ENCODE measurements at places on chromosomes 4 and X. TPM values are rescaled to one million over a fixed set of nuclear protein-coding genes. Genes with fewer than 3 reads are reported as not detected.

UGT2B10 gene
- total RNA-seq, result not detected

NELFA gene
- total RNA-seq, result 8.0 TPM

PAGE2 gene
- not detected for total RNA-seq

AFM gene
- not detected for total RNA-seq

TEC gene
- 1.1 TPM for total RNA-seq

MPC1L gene
- not detected for total RNA-seq

MGARP gene
- total RNA-seq, result 7.1 TPM

ARMCX4 gene
- 9.5 TPM for total RNA-seq

CSAG1 gene
- total RNA-seq, result not detected

- DNase-seq, result no peak
These were observed 28.5 kb upstream of the PRRG1 start for GRCh38 chrX:37320541-37321203.

GRCh38 chrX:50779694-50780093 is 34.3 kb downstream of the SHROOM4 start:
- no peak for DNase-seq

- DNase-seq, result no peak
These were observed 264.0 kb upstream of the CT83 start for GRCh38 chrX:116726806-116727205.

DNA sequence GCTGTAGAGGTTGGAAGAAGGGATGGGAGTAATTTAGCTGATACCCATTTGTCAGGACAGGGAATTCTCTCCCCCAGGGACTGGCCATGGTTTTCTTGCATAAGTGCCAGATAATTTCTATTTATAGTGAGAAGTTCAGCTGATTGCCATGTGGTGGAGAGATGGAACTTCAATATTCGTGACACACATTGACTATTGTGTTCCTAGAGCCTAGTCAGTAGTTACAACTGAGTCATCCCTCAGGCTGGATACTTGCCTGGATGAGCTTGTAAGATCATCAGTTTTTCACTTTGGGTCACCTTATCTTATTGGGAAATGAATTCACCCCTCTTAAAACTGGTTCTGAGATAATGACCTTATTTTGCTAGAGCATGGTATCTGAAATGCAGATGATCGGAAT is 32.2 kb downstream of the CFAP299 start:
- no peak for DNase-seq

- DNase-seq, result no peak
These were observed 50.7 kb upstream of the SPRY1 start for GRCh38 chr4:123345935-123346300.

GRCh38 chr4:181173046-181173445 is 1070.2 kb upstream of the TENM3 start:
- no peak for DNase-seq

DNA sequence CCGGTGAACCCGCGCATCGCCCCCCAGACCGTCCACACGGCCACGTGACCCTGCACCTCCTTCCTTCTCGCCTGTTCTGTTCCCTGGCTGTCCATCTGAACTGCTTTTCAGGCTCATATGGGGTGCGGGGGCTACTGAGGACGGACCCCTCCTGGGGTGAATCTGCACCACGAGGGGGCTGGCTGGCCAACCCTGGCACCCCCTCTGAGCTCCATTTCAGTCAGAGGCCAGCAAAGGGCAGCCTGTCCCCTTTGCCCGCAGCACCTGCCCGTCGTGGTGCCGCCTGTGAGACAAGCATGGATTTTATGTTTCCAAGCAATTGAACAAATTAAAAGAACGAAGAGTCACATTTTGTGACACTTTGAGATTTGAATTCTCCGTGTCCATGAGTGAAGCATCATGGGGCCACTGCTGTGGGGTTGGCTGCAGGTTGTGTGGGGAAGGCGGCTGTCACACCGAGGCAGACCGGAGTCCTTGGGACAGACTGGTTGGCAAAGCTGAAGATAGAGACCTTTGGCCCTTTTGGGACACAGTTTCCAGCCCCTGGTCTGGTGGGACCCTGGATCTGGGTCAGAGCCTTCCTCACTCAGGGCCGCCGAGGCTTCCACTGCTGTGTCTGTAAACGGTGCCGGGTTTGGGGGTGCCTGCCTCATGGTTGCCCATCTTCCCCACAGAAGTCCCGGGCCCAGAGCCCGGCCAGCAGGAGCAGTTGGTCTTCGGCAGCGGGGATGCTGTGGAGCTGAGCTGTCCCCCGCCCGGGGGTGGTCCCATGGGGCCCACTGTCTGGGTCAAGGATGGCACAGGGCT is 5.7 kb downstream of the FGFR3 start:
- DNase-seq, result no peak

DNA sequence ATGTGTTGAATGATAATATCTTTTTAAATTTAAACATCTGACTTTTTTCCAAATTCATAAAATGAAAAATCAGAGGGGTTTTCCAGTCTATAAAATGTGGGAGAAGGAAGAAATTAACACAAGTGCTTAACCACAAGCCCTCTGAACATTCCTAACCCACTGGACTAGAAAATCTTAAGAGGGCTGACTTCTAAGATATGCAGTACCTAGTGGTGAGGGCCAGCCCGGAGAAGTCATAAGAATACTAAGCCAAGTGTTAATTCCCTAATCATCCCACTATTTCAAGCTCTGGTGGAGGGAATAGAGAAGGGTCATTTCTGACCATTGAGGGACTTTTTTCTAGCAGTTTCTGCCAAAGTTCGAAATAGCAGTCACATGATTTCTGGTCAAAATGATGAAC is 86.9 kb upstream of the NEIL3 start:
- no peak for DNase-seq

DNA sequence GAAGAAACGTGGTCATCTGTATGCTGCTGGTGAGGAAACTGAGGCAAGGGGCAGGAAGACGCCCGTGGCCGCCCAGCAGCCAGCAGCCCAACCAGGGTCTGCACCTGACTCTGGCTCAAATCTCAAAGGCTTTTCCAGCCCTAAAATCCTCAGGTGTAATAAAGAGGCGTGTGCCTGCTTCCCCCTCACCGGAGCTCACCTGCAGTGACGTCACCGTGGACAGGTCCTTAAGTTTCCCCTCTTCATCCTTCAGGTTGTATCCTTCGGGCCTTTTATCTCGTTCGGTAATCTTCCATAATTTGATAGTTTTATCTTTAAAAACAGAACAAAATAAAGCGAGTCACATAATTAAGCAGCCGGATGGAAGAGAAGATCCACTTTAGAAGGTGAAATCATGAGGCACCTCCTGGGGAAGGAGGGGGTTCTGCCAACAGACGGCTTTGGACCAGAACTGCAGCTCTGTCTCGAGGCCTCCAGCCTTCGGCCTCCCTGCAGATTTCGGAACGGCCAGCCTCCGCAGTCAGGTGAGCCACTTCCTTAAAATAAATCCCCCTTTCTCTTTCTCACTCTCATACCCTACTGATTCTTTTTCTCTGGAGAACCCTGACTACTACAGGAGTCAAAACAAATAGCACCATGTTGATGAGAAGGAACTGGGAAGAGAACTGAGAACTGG is 96.7 kb downstream of the PPP2R2C start:
- DNase-seq, result no peak

DNA sequence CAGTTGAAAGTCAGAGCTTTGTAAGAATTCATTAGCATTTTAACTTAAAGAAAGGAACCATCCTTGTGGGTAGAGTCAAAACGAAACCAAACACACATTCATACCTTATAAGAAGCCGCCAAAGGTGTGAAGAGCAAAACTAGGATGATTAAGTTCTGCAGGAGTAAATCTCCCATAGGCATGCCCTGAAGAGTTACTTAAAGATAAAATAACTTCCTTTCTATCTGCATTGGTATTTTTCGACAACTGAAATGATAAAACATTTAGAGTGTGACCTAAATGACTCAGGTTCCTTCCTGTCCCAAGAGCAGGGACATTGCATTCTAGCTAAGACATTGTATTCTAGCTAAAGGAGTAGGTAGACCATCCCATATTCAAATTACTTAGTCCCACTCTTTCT is 75.3 kb downstream of the BCOR start:
- DNase-seq, result no peak

DNA sequence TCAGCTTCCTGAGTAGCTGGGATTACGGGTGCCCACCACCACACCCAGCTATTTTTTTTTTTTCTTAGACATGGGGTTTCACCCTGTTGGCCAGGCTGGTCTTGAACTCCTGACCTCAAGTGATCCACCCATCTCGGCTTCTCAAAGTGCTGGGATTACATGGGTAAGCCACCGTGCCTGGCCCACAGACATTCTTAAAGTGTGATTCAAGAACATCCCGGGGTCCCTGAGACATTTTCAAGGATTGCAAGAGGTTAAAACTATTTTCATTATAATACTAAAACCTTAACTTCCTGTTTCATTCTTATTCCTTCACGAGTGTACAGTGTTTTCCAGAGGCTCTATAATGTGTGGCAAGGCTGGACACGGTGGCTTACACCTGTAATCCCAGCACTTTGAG is 318.7 kb downstream of the CAMK2D start:
- DNase-seq, result no peak

GRCh38 chr4:152321398-152321797 is 214.5 kb downstream of the FBXW7 start:
- no peak for DNase-seq

DNA sequence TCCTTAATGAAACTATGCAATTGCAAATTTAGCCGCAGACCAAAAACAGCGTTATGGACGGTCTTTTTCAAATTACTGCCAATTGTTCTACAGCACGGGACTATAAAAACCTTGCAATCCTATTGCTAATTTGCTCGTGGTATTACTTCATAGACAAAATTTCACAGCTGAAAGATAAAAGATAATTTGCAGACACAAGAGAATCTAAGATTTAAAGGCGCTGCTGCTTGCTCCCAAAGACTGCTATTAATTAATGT is 1.4 kb upstream of the CAMK2D start:
- no peak for DNase-seq

- no peak for DNase-seq
These were observed 317.0 kb downstream of the ADGRL3 start for GRCh38 chr4:61517144-61517543.

- no peak for DNase-seq
These were observed 850.9 kb downstream of the FAM133A start for GRCh38 chrX:94524867-94525266.

GRCh38 chr4:166128403-166128802 is 255.4 kb downstream of the TLL1 start:
- DNase-seq, result no peak

DNA sequence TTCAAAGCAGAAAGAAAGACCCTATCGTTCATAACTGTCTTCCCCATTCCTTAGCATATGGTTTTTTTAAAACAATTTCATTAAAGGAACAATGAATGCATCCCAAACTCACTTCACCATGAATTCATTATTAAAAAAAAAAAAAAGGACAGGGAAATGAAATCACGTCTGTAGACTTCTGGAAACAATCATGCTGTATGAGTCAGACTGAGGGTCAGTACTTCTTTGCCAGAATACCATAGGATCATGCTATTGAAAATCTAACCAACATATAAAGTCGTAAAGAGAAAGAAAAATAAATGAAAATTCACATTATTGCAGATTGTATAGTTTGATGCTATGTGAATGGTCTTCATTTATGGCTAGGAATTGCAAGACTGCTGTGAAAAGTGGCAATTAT is 144.4 kb downstream of the PCDH18 start:
- DNase-seq, result no peak

GRCh38 chrX:141632124-141632523 is 42.6 kb downstream of the SPANXA2 start:
- no peak for DNase-seq

GRCh38 chr4:185738820-185739219 is 73.2 kb downstream of the SORBS2 start:
- DNase-seq, result no peak

DNA sequence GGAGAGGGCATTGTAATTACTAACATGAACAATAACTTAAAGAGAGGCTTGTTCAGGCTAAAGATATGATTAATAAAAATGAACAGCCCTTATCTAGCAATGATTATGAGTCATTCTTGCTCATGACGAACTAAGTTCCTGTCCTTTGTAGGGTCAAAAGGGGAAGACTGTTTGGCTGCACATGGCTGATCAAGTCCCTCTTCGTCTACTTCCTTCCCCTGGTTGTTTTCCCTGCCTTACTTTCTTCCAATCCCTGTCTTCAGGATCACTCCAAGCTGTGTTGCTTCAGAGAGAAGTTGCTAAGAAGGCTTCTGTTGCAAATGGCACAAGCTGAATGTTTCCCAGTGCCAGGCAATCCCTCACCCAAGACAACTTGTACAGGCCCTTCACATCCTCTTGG is 115.0 kb upstream of the HS3ST1 start:
- no peak for DNase-seq

DNA sequence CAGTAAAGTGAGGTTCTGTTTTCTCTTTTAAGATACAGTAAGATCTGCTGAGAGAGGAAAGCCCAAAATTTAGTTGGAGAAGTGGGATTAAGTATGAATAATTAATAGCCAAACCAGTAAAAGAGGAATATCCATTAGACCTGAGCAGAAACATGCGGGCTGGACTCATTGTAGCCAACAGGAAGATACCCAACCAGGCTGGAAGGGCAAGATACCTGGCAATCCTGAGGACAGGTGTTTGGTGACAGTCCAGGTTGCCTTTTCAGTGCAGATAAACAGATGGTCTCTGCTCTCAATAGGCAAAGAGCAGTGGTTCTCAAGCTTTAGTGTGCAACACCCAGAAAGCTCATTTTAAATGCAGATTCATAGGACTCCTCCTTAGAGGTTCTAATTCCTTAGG is 980.8 kb upstream of the GRID2 start:
- no peak for DNase-seq

DNA sequence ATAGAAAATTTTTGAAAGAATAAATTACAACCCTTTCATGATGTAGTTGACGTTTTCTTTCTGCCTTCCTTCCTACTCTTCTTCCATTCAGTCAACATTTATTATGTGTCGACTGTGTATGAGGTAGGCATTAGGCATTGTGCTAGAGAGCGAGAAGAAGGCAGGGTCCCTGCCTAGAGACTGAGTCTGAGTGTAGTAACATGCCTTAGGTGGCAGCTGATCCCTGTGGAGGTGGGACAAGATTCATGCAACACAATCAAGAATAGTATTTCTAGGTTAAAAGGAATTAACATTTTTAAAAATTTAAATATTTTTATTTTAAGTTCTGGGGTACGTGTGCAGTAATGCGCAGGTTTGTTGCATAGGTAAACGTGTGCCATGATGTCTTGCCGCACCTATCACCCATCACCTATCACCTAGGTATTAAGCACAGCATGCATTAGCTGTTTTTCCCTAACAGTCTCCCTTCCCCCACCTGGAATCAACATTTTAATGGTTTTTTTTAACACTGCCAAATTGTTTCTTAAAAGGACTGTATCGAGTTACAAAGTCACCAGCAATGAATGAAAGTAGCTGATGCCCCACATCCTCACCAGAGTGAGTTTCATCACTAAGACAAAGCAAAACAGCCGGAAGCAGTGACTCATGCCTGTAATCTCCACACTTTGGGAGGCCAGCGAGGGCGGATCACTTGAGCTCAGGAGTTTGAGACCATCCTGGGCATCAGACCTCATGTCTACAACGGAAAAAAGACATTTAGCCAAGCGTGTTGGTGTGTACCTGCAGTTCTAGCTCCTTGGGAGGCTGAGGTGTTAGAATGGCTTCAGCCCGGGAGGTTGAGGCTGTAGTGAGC is 84.0 kb downstream of the WWC2 start:
- peak; percentile 79 for DNase-seq

GRCh38 chr4:171448919-171449481 is 364.2 kb upstream of the GALNTL6 start:
- DNase-seq, result no peak
